T-helper 2 cell treated with Interferon-gamma antibody and Interleukin-4, amounts not matched to agents 5 μg/mL and 100 μg/mL, for 36 hours (primary cell): ENCODE measurements at places on chromosomes 1 and 21.
A peak's percentile ranks its signal among the peaks of the same experiment; 100 is the strongest.

DNA sequence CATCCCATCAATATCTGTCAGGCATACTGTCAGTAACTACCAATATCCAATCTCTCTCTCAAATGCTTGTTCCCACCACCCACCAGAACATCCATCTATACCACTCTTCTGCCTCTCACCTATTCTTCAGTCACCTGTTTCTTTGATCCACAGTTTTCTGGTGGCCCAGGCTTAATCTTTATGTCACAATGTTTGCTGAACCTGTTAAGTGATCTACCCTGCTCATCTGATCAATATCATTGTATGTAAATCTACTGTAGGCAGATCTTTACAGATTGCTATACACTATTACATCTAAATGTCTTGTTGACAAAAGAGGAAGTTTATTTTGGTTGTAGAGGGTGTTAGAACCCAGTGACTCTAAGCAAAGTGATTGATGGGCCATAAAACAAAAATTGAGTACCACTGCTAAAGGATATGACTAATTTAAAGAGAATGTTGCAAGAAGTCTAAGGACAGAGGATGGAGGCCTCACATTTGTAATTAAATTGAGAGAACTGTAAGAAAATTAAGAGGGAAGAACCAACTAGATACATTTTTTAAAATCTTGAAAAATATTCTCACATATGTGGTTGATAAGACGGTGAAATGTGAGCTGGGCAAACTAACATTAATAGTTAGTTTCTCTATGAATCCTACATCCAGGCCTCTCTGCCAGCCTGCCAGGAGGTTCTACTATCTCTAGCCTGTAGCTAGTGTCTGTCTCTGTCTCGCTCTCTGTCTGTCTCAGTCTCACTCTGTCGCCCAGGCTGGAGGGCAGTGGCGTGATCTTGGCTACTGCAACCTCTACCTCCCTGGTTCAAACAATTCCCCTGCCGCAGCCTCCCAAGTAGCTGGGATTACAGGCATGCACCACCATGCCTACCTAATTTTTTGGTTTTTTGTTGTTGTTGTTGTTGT, 34.1 kb downstream of the EGLN1 start:
- peak overlapping the region; percentile 19 for H3K27ac ChIP-seq
- H3K4me3 ChIP-seq: no peak overlapping the region
- H3K27me3 ChIP-seq: no peaks in the 10 kb centered on the region
- DNase-seq: no peak
- peaks cover 29% of the 10 kb centered on the region for H3K4me1 ChIP-seq
- peaks cover 14% of the 10 kb centered on the region for H3K36me3 ChIP-seq

GRCh38 chr1:157090196-157090647, 9.4 kb downstream of the ETV3L start:
- H3K4me3 ChIP-seq: no peak overlapping the region
- peak; percentile 65 for DNase-seq
- H3K27ac ChIP-seq: no peak overlapping the region
- no peaks in the 10 kb centered on the region for H3K4me1 ChIP-seq

GRCh38 chr21:17523007-17523451, 10.2 kb downstream of the CXADR start:
- peaks cover 12% of the 10 kb centered on the region for H3K27me3 ChIP-seq
- H3K36me3 ChIP-seq: no peaks in the 10 kb centered on the region
- H3K27ac ChIP-seq: no peak overlapping the region
- no peak for DNase-seq
- H3K4me3 ChIP-seq: no peak overlapping the region
- H3K4me1 ChIP-seq: no peaks in the 10 kb centered on the region

GRCh38 chr1:59452559-59452958, 155.7 kb downstream of the FGGY start:
- H3K4me3 ChIP-seq: no peak overlapping the region
- DNase-seq: no peak
- H3K4me1 ChIP-seq: no peaks in the 10 kb centered on the region
- H3K27me3 ChIP-seq: no peaks in the 10 kb centered on the region
- no peak overlapping the region for H3K27ac ChIP-seq

DNA sequence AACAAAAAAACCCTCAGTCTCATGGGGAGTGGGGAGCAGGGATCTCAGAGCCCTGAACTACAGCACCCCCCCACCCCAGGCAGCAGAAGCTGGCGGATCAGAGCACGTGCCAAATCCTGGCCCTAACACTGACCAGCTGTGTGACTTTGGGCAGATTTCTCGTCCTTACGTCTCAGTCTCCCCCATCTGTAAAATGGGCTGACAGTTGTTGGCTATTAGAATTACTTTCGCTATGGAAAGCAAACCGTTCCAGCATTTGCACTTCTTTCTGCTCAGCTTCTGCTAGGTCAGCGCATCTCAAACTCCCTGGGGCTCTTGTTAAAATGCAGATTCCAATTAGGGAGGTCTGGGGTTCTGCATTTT, 15.5 kb downstream of the TNFRSF8 start:
- DNase-seq: no peak
- H3K27ac ChIP-seq: no peak overlapping the region
- no peaks in the 10 kb centered on the region for H3K27me3 ChIP-seq
